NB4 (cell line): ENCODE measurements at places on chromosomes 6 and 20.

- no peak for DNase-seq
Measured at GRCh38 chr20:50438986-50439407, 71.2 kb upstream of the PTPN1 start.

DNA sequence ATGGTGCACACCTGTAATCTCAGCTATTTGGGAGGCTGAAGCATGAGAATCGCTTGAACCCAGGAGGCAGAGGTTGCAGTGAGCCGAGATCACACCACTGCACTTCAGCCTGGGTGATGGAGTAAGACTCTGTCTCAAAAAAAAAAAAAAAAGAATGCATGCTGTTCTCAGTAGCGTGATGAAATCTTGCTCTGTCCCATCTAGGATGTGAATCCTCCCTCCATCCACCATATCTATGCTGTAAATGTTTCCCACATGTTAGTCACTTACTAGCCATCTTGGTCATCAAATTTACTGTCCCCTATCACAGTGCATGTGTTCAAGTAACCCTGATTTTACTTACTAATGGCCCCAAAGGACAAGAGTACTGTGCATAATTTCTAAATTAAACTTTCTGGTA is 315.4 kb upstream of the TBX18 start:
- no peak for DNase-seq

- peak; percentile 37 for DNase-seq
Measured at GRCh38 chr6:84284428-84285049, 57.1 kb upstream of the CEP162 start.

DNA sequence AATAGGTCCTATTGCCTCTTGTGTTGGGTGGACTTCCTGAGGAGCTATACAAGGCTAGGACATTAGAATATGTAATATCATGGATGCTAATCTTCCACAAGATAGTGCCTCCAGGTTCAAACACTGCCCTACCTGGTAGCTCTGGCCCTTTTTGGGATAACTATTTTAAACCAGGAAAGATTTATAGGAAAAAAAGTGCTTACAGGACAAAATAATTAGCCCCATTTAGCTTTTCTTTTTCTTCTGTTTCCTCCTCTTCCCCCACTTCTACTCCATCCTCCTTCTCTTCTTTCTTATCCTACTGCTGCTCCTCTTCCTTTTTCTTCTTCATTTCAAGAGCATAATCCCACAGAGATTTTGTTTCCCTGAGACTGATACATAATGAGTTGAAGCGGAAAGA is 967.4 kb downstream of the PHF3 start:
- no peak for DNase-seq
